ENCODE measurements at places on chromosomes 4 and X.

GRCh38 chr4:110799211-110799610 lies 176.3 kb upstream of the PITX2 start:
- H3K27me3 ChIP-seq: peaks cover 72% of the 10 kb centered on the region
- no peak for DNase-seq
- no peak overlapping the region for H3K27ac ChIP-seq

GRCh38 chr4:74537459-74537858 lies 92.5 kb downstream of the AREG start:
- no peak overlapping the region for H3K4me3 ChIP-seq
- peak overlapping the region; percentile 16 for H3K27ac ChIP-seq
- H3K27me3 ChIP-seq: no peaks in the 10 kb centered on the region

- H3K4me1 ChIP-seq: no peaks in the 10 kb centered on the region
- no peaks in the 10 kb centered on the region for H3K36me3 ChIP-seq
- H3K4me3 ChIP-seq: no peak overlapping the region
- no peak overlapping the region for H3K27ac ChIP-seq
Observed at GRCh38 chrX:147847999-147848398, 63.7 kb upstream of the FMR1 start.

DNA sequence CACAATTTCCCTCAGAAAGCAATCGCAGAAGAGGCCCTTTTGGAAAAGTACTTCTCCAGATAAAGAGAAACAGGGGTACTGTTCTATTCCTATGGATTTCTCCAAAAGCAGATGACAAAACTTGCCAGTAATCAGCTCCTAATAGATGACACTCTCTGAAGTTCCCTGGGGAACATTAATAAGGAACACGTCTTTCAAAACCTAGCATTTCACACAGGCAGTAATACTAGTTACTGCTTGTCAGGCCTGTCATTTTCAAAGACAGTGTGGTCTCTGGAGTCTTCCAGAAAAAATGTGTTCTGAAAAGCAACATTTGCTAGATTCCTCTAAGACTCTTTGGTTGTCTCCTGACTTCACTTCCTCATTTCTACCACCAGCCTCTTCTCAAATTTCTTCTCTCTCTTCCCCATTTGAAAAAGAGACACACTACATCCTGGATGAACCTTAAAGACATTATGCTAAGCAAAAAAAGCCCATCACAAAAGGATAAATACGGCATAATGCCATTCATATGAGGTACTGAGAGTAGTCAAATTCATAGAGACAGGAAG lies 47.3 kb downstream of the CHRDL1 start:
- no peaks in the 10 kb centered on the region for H3K4me1 ChIP-seq
- H3K27me3 ChIP-seq: no peaks in the 10 kb centered on the region
- H3K4me3 ChIP-seq: no peak overlapping the region
- H3K27ac ChIP-seq: no peak overlapping the region

DNA sequence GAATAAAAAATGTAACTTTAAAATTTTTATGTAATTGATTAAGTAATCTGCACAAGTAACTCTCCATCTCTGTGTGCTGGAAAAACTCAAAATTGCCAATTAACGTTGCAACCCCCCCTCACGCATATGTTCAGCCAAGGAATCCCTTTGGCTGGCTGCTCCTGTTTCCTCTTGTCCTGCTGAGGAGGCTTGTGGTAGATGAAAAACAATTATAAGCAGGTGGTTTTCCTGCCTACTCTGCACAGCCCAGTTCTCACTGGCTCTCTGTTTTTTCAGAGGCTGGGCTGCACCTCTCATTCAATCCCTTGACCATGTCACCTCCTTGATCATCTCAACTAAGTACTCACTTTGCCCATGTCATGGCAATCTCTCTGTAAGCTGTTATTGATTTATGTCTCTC lies 1068.4 kb downstream of the ARAP2 start:
- no peaks in the 10 kb centered on the region for H3K4me1 ChIP-seq
- H3K27me3 ChIP-seq: no peaks in the 10 kb centered on the region
- no peak overlapping the region for H3K4me3 ChIP-seq
- H3K36me3 ChIP-seq: no peaks in the 10 kb centered on the region

- no peaks in the 10 kb centered on the region for H3K36me3 ChIP-seq
- no peak for DNase-seq
- H3K4me1 ChIP-seq: no peaks in the 10 kb centered on the region
- H3K4me3 ChIP-seq: no peak overlapping the region
Observed at GRCh38 chr4:142021761-142022160, 385.4 kb downstream of the IL15 start.

GRCh38 chr4:176680668-176681180 lies 112.0 kb downstream of the VEGFC start:
- H3K4me1 ChIP-seq: no peaks in the 10 kb centered on the region
- DNase-seq: no peak
- no peak overlapping the region for H3K4me3 ChIP-seq
- H3K27ac ChIP-seq: no peak overlapping the region

- H3K36me3 ChIP-seq: no peaks in the 10 kb centered on the region
- no peak for DNase-seq
- peak overlapping the region; percentile 68 for H3K27ac ChIP-seq
- no peaks in the 10 kb centered on the region for H3K27me3 ChIP-seq
- peaks cover 30% of the 10 kb centered on the region for H3K4me1 ChIP-seq
Observed at GRCh38 chr4:38050560-38051350, 90.6 kb downstream of the PTTG2 start.

GRCh38 chr4:3304831-3305609 lies 12.2 kb downstream of the RGS12 start:
- H3K4me3 ChIP-seq: no peak overlapping the region
- no peak for DNase-seq
- no peaks in the 10 kb centered on the region for H3K36me3 ChIP-seq
- H3K27me3 ChIP-seq: no peaks in the 10 kb centered on the region

- no peaks in the 10 kb centered on the region for H3K36me3 ChIP-seq
- no peak overlapping the region for H3K4me3 ChIP-seq
- H3K27ac ChIP-seq: no peak overlapping the region
- no peak for DNase-seq
- H3K4me1 ChIP-seq: no peaks in the 10 kb centered on the region
- H3K27me3 ChIP-seq: no peaks in the 10 kb centered on the region
Observed at GRCh38 chr4:12958436-12958835, 525.7 kb downstream of the RAB28 start.

GRCh38 chr4:157957905-157958304 lies 214.9 kb downstream of the GASK1B start:
- no peaks in the 10 kb centered on the region for H3K4me1 ChIP-seq
- H3K4me3 ChIP-seq: no peak overlapping the region
- H3K27ac ChIP-seq: no peak overlapping the region

DNA sequence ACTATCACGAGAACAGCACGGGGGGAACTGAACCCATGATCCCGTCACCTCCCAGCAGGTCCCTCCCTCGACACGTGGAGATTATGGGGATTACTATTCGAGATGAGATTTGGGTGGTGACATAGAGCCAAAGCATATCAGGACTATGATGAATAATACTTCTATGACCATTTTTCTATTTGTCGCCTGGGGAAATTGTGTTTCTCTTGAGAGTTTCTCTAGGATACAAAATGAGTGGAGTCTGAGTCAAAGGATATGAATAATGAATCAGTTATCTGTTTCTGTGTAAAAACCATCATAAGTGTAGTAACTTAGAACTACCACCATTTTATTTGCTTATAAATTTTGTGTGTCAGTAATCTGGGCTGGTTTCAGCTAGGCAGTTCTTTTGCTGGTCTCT lies 533.0 kb upstream of the ARX start:
- H3K27me3 ChIP-seq: no peaks in the 10 kb centered on the region
- no peaks in the 10 kb centered on the region for H3K36me3 ChIP-seq
- H3K4me3 ChIP-seq: no peak overlapping the region
- no peak overlapping the region for H3K27ac ChIP-seq
- no peak for DNase-seq

GRCh38 chr4:23737571-23737970 lies 152.3 kb downstream of the PPARGC1A start:
- H3K27me3 ChIP-seq: no peaks in the 10 kb centered on the region
- H3K4me1 ChIP-seq: no peaks in the 10 kb centered on the region
- H3K27ac ChIP-seq: no peak overlapping the region
- no peaks in the 10 kb centered on the region for H3K36me3 ChIP-seq
- DNase-seq: no peak

- peaks cover 13% of the 10 kb centered on the region for H3K4me1 ChIP-seq
- no peaks in the 10 kb centered on the region for H3K36me3 ChIP-seq
- H3K4me3 ChIP-seq: no peak overlapping the region
- H3K27ac ChIP-seq: no peak overlapping the region
- no peaks in the 10 kb centered on the region for H3K27me3 ChIP-seq
- no peak for DNase-seq
Observed at GRCh38 chr4:21795091-21795490, 153.5 kb downstream of the KCNIP4 start.

DNA sequence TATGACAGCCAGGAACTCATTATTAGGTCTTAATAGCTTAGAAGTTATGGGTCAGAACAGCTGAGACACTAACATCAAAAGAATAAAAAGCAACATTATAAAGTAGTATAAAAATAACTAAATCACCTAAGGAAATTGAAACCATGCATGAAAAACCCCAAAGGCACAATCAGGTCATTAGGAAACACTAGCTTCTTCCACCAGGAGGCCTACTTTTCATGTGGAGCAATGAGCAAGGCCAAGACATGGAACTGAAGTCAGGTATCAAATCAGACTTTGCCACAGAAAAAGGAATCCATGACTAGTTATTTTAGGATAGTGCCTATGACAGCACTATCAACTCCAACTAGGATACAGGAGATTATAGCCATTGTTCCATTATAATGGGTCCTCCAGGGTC lies 7.9 kb downstream of the HUWE1 start:
- DNase-seq: peak; percentile 29
- no peak overlapping the region for H3K4me3 ChIP-seq
- H3K4me1 ChIP-seq: peaks cover 21% of the 10 kb centered on the region
- H3K36me3 ChIP-seq: peaks cover 70% of the 10 kb centered on the region
- no peaks in the 10 kb centered on the region for H3K27me3 ChIP-seq

DNA sequence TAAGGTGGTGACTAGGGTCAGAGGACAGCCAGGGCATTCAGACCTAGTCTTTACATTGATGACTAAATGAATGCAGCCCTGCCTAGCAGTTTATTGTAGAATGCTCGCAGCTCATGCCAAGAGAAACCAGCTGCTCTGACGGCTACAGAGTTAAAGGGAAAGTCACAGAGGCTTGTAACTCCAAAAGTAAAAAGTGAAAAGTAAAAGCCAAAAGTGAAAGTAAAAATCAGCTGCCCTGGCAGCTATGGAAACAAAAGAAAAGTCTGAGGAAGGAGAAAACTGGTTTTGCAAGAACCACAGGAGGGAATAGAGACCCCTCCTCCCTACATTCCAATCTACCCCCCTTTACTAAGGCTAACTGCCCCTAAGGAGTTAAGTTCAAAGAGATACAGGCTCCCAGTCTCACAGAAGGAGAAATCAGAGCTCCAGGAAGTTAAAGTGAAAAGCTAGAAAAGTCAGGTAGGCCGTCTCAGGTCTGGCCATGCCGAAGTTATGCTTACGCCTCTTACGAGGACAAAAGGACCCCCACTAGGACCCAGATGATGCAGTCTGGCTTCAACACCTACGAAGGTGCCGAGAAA lies 6.0 kb downstream of the GAGE10 start:
- peaks cover 11% of the 10 kb centered on the region for H3K4me1 ChIP-seq
- H3K27me3 ChIP-seq: peaks cover 8% of the 10 kb centered on the region
- peak overlapping the region; percentile 62 for H3K4me3 ChIP-seq
- H3K27ac ChIP-seq: no peak overlapping the region
- peak; percentile 45 for DNase-seq

GRCh38 chr4:123476089-123476488 lies 79.5 kb downstream of the SPRY1 start:
- peaks cover 28% of the 10 kb centered on the region for H3K4me1 ChIP-seq
- H3K27me3 ChIP-seq: no peaks in the 10 kb centered on the region
- no peak overlapping the region for H3K4me3 ChIP-seq
- no peak for DNase-seq
- no peak overlapping the region for H3K27ac ChIP-seq

GRCh38 chrX:100743009-100743607 lies 11.2 kb upstream of the SYTL4 start:
- DNase-seq: no peak
- no peaks in the 10 kb centered on the region for H3K36me3 ChIP-seq
- peaks cover 5% of the 10 kb centered on the region for H3K4me1 ChIP-seq
- H3K27ac ChIP-seq: no peak overlapping the region
- no peak overlapping the region for H3K4me3 ChIP-seq

DNA sequence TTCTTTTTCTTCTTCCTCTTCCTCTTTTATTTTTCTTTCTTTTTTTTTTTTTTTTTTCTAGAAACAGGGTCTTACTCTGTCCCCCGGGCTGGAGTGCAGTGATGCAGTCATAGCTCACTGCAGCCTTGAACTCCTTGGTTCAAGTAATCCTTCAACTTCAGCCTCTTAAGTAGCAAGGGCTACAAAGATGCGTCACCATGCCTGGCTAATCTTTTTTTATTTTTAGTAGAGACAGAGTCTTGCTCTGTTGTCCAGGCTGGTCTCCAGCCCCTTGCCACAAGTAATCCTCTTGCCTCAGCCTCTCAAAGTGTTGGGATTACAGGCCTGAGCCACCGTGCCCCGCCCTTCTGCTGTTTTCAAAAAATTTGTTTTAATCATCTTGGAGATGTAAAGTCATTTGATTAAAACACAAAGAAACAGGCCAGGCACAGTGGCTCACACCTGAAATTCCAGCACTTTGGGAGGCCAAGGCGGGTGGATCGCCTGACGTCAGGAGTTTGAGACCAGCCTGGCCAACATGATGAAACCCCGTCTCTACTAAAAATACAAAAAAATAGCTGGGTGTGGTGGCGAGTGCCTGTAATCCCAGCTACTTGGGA lies 28.1 kb downstream of the SYNPO2 start:
- no peak overlapping the region for H3K27ac ChIP-seq
- H3K4me1 ChIP-seq: peaks cover 19% of the 10 kb centered on the region
- no peaks in the 10 kb centered on the region for H3K36me3 ChIP-seq
- H3K4me3 ChIP-seq: no peak overlapping the region

GRCh38 chrX:71638409-71638808 lies 20.1 kb upstream of the CXCR3 start:
- H3K36me3 ChIP-seq: no peaks in the 10 kb centered on the region
- no peak overlapping the region for H3K4me3 ChIP-seq
- 0 out of 2 replicates have a peak overlapping the region, but pooled peaks have one; percentile 37 for H3K27ac ChIP-seq
- DNase-seq: no peak
- H3K4me1 ChIP-seq: peaks cover 19% of the 10 kb centered on the region
- no peaks in the 10 kb centered on the region for H3K27me3 ChIP-seq

- no peak overlapping the region for H3K27ac ChIP-seq
- no peaks in the 10 kb centered on the region for H3K27me3 ChIP-seq
- H3K36me3 ChIP-seq: no peaks in the 10 kb centered on the region
- no peaks in the 10 kb centered on the region for H3K4me1 ChIP-seq
Observed at GRCh38 chrX:83916525-83916924, 55.6 kb downstream of the CYLC1 start.

DNA sequence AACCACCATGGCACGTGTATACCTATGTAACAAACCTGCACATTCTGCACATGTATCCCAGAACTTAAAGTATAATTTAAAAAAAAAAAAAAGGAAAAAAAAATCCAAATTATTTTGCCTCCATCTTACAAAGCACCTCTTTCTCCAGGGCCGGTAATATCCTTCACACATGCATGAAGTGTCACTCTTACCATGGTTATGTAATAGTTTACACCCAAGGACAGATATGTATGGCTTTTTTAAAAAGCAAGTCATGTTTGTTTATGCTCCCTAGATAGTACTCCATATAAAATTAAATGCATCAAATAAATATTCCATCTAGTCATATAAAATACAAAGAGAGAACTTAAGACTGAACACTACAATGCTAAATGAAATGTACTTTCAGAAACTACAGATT lies 22.5 kb downstream of the CHIC2 start:
- H3K27me3 ChIP-seq: no peaks in the 10 kb centered on the region
- peaks cover 8% of the 10 kb centered on the region for H3K4me1 ChIP-seq
- no peak overlapping the region for H3K27ac ChIP-seq
- no peak for DNase-seq
- H3K4me3 ChIP-seq: no peak overlapping the region

All from PC-3 (cell line).